ENCODE measurements at places on chromosomes 6 and 20.

DNA sequence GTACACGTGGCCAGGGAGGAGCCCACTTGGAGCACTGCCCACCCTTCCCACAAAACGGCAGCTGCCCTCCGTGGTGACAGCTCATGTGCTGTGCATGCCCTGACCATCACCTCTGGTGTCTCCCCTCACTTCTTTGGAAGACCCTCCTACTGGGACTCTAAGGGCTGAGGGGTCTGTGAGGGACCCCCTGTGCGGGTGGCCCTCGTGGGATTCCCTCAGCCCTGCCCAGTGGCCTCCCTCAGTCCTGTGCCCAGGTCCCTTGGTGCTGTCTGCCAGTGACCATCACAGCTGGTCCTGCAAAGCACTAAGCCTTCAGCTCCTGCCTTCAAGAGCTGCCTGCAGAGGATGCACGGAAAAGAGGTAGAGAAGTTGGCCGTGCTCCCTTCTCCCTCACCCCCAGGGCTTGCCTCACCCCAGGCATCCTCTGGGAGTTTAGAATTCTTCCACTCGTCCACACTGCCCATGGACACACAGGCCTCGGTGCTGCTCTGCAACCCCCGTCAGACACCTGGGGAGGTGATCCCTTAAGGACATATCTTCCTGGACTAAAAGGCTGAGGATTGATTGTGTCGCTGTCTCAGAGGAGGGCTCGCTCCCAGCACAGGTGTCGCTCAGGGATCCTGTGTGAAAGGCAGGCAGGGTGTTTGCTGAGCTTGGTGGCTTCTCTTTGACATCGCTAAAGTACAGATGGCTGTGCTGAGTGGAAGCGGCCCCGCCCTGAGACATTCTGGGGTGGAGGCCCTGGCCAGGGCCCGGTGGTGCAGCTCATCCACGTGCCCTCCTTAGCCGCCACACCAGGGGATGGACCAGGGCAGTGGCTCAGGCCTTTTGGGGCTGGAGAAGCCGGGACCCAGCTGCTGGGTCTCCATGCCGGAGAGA, 119.5 kb upstream of the FRMD1 start:
- H3K4me3 ChIP-seq, result no peak overlapping the region
- H3K4me1 ChIP-seq, result no peaks in the 10 kb centered on the region
- no peak overlapping the region for H3K27ac ChIP-seq
- H3K36me3 ChIP-seq, result no peaks in the 10 kb centered on the region
- H3K27me3 ChIP-seq, result no peaks in the 10 kb centered on the region

DNA sequence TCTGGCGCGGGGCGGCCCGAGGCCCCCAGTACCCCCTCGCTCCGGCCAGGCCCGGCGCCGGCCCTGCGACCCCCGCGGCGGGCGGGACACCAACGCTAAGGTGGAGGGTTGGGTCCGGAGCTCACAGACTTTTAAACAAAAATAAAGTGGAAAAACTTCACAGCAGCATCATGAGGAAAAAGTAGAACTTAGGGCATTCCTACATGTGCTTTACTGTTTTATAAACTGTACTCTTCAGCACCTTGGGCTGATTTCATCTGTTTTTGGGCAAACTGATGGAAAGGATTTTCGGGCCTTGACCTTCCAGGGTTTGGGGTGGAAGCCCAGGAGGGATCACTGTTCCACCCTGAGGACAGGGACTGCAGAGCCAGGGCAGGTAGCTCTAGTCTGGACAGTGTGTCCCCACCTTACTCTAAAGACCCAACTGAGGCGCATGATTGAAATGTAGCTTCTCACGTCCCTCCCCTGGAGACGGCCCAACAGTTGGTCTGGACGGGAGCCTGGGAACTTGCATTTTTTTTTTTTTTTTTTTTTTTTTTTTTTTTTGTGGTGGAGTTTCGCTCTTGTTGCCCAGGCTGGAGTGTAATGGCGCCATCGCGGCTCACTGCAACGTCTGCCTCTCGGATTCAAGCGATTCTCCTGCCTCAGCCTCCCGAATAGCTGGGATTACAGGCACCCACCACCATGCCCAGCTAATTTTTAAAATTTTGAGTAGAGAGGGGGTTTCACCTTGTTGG, 740 bp downstream of the NELFCD start:
- DNase-seq, result peak; percentile 47
- H3K4me3 ChIP-seq, result peak overlapping the region; percentile 87
- no peaks in the 10 kb centered on the region for H3K27me3 ChIP-seq

DNA sequence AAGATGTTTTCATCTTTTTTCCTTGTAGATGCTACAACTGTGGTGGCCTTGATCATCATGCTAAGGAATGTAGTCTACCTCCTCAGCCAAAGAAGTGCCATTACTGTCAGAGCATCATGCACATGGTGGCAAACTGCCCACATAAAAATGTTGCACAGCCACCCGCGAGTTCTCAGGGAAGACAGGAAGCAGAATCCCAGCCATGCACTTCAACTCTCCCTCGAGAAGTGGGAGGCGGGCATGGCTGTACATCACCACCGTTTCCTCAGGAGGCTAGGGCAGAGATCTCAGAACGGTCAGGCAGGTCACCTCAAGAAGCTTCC, 101.5 kb downstream of the POPDC3 start:
- peaks cover 11% of the 10 kb centered on the region for H3K36me3 ChIP-seq
- H3K4me1 ChIP-seq, result peaks cover 6% of the 10 kb centered on the region
- DNase-seq, result no peak
- H3K27ac ChIP-seq, result no peak overlapping the region
- H3K27me3 ChIP-seq, result no peaks in the 10 kb centered on the region
- no peak overlapping the region for H3K4me3 ChIP-seq

- no peak overlapping the region for H3K4me3 ChIP-seq
- H3K36me3 ChIP-seq, result no peaks in the 10 kb centered on the region
- no peak overlapping the region for H3K27ac ChIP-seq
Observed at GRCh38 chr6:16421462-16421960, 183.1 kb downstream of the GMPR start.

GRCh38 chr6:62344850-62345249, 58.8 kb upstream of the KHDRBS2 start:
- H3K27ac ChIP-seq, result no peak overlapping the region
- H3K4me3 ChIP-seq, result no peak overlapping the region
- H3K36me3 ChIP-seq, result no peaks in the 10 kb centered on the region

- no peak overlapping the region for H3K4me3 ChIP-seq
- no peaks in the 10 kb centered on the region for H3K27me3 ChIP-seq
- DNase-seq, result no peak
- H3K36me3 ChIP-seq, result no peaks in the 10 kb centered on the region
Observed at GRCh38 chr6:142937986-142938385, 7.0 kb downstream of the HIVEP2 start.

DNA sequence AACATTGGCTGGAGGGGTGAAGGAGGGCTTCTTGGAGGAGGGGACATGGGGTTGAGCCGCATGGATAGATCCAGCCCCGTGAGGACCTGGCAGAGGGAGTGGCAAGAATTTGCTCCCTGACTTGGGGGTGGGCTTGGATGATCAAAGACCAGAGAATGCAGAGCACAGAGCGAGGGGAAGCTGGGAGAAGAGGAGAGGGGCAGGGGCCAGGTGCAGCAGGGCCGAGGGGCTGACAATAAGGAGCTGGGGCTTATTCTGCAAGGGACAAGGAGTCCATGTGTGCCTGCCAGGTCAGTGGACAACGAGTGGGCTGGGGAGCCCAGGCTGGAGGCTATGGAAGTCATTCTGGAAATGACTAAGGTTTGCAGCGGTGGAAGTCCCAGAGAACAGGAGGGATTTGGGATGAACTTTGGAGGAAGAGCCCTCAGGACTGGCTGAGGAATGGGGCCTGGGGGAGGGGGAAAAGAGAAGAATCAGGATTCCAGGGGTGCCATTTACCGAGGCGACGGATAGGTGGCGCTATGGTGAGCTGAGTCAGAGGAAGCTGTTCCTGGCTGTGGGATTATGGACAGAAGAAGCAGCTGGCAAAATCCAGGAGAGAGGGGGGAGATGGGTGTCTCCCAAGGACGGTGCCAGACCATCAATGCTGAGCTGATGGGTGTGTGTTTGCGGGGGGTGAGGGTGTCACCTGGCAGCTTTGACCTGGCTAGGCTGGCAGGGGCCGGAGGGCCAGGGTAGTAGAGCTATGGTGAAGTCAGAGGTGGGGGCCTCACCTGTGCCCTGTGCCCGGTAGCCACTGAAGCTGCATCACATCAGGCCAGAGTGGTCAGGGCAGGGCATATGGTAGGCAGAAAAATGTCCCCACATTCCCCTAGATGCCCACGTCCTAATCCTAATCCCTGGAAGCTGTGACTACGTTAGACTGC, 7.8 kb downstream of the KCNG1 start:
- no peak overlapping the region for H3K4me3 ChIP-seq
- H3K27ac ChIP-seq, result no peak overlapping the region
- H3K36me3 ChIP-seq, result no peaks in the 10 kb centered on the region
- peak; percentile 87 for DNase-seq
- H3K27me3 ChIP-seq, result no peaks in the 10 kb centered on the region

DNA sequence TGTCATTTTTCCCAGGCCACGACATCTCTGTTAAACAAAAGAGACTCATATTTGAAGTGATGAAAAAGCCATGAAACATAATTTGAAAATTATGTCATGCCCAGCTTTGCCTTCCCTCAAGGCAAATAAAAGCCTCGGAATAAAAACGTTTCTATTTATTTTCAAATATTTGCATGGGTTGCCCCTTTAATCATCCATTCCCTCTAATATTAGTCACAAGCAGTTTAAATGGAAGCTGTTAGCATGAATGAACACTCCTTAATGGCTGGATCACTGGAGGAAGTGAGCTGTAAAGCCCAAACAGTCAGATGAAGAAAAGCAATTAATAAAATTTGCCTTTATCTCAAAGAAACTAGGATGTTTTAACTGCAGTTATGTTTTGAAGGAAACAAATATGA, 69.3 kb upstream of the STMND1 start:
- DNase-seq, result no peak
- peak overlapping the region; percentile 27 for H3K4me3 ChIP-seq
- H3K27me3 ChIP-seq, result no peaks in the 10 kb centered on the region
- peaks cover 11% of the 10 kb centered on the region for H3K4me1 ChIP-seq
- H3K27ac ChIP-seq, result peak overlapping the region; percentile 97

DNA sequence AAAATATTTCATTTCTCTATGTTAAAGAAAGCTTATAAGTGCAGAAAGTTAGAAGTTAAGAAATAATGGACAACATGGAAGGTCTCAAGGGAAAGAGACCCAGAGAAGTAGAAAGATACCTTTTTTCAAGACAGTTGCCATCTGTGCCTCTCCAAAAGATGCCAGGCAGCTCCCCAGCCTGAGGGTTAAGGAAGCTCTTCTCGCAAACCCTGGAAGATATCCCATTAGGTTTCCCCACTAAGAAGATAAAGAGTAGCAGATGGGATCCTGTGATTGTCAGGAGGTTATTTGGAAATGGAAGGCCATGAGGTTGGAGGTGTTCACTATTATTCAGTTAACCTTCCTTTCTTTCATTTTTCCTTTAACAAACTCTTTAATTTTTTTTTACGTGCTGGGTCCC, 110.1 kb upstream of the SIM1 start:
- H3K27me3 ChIP-seq, result no peaks in the 10 kb centered on the region
- H3K4me3 ChIP-seq, result no peak overlapping the region
- no peaks in the 10 kb centered on the region for H3K4me1 ChIP-seq
- DNase-seq, result no peak
- no peak overlapping the region for H3K27ac ChIP-seq
- peaks cover 17% of the 10 kb centered on the region for H3K36me3 ChIP-seq

GRCh38 chr20:2867081-2867864, 6.0 kb upstream of the PTPRA start:
- no peaks in the 10 kb centered on the region for H3K27me3 ChIP-seq
- DNase-seq, result no peak
- H3K4me1 ChIP-seq, result no peaks in the 10 kb centered on the region
- H3K27ac ChIP-seq, result no peak overlapping the region

DNA sequence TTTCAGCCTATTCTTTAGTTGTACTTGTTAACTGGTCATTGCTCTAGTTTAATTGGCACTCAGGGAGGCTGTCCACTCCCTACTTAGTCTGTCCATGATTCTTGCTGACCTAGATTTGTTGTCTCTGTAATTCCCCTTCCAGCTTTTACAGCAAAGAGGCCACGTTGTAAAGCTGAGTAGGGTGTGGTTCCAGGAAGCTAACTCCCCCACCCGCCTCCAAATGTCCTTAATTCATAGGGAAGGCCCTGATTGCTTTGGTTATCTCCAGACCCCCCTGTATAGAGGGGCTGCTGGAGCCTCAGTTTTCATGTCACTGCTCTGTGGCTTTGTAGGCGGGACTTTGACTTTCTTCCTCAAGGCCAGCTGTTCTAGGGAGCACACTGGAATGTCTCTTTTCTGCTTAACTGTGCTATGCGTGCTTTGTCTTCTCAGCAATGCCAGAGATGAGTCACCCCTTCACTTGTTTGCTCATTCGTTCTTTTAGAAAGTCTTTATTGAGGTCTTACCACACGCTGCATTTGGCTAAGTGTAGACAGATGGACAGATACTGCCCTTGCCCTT, 175.1 kb upstream of the JAG1 start:
- H3K4me1 ChIP-seq, result no peaks in the 10 kb centered on the region
- no peaks in the 10 kb centered on the region for H3K36me3 ChIP-seq
- no peaks in the 10 kb centered on the region for H3K27me3 ChIP-seq
- H3K4me3 ChIP-seq, result no peak overlapping the region

DNA sequence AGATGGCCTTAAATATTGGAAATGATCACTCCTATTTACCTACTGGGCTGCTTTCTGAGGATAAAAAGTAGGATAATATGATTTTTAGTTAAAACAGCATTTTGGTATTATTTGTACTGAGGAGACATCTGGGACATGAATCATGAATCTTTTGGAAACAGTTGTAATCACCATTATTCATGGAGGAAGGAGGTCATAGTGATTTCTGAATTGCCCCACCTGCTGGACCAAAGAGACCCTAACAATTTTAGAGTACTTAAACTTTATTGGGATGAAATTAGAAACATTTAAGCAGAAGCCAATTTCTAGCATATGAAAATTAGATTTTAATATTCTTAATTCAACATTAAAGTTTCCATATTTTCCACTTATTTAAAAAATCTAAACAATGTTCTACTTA, 108.4 kb upstream of the SIM1 start:
- H3K27ac ChIP-seq, result no peak overlapping the region
- no peaks in the 10 kb centered on the region for H3K27me3 ChIP-seq
- no peaks in the 10 kb centered on the region for H3K4me1 ChIP-seq
- H3K4me3 ChIP-seq, result no peak overlapping the region
- peak; percentile 7 for DNase-seq

GRCh38 chr6:69673298-69673697, 123.5 kb downstream of the LMBRD1 start:
- no peaks in the 10 kb centered on the region for H3K4me1 ChIP-seq
- H3K4me3 ChIP-seq, result no peak overlapping the region
- H3K27ac ChIP-seq, result no peak overlapping the region
- DNase-seq, result no peak
- no peaks in the 10 kb centered on the region for H3K27me3 ChIP-seq
- peaks cover 6% of the 10 kb centered on the region for H3K36me3 ChIP-seq

DNA sequence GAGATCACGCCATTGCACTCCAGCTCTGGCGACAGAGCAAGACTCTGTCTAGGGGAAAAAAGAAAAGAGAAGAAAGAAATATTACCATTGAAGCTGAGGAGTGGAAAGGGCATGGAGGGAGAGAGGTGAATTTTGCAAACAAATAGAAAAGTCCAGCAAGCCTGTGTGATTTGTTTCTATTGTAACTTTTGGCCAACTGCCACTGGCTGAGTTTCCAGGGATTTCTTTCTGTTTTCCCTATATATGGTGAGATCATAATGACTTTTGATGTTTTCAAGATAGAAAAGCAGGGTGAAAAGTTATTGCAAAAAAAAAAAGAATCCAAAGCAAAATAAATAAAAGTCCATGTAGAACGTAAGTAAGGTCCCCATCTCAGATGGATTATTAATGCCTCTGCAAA, 184.2 kb upstream of the RALGAPA2 start:
- H3K4me1 ChIP-seq, result no peaks in the 10 kb centered on the region
- peaks cover 17% of the 10 kb centered on the region for H3K27me3 ChIP-seq
- no peak for DNase-seq
- H3K36me3 ChIP-seq, result no peaks in the 10 kb centered on the region
- no peak overlapping the region for H3K27ac ChIP-seq

All from SK-N-SH (cell line).